ENCODE measurements at places on chromosomes 3 and 15. TPM values are rescaled to one million over a fixed set of nuclear protein-coding genes. Genes with fewer than 3 reads are reported as not detected.

GRCh38 chr15:63857461-63857856, 23.7 kb upstream of the HERC1 start:
- DNase-seq = no peak

GRCh38 chr3:42846685-42847522, 28.8 kb downstream of the CYP8B1 start:
- no peak for DNase-seq

GRCh38 chr3:172031996-172032395, 7.4 kb upstream of the FNDC3B start:
- DNase-seq = no peak

DNA sequence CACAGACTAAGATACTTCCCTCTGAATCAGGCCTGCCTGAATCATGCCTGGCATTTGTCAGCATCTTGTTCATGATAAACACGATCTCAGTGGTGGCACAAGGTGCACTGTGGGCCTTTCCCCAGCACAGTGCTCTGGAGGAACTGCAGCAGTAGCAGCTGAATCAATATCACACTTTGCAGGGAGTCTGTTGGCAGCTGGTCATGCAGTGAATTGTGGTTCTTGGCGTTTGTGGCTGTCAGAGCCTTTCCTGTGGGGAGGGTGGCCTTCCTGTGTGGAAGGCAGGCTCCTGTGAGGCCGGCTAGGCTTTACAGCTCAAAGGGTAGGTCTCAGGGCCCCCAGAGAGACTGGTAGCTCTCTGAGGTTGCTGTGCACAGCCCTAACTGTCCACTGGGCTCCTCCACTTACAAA, 54.4 kb upstream of the TLE3 start:
- peak; percentile 58 for DNase-seq

- DNase-seq = no peak
Observed at GRCh38 chr3:117253636-117254035, 544.1 kb downstream of the TUSC7 start.

DNA sequence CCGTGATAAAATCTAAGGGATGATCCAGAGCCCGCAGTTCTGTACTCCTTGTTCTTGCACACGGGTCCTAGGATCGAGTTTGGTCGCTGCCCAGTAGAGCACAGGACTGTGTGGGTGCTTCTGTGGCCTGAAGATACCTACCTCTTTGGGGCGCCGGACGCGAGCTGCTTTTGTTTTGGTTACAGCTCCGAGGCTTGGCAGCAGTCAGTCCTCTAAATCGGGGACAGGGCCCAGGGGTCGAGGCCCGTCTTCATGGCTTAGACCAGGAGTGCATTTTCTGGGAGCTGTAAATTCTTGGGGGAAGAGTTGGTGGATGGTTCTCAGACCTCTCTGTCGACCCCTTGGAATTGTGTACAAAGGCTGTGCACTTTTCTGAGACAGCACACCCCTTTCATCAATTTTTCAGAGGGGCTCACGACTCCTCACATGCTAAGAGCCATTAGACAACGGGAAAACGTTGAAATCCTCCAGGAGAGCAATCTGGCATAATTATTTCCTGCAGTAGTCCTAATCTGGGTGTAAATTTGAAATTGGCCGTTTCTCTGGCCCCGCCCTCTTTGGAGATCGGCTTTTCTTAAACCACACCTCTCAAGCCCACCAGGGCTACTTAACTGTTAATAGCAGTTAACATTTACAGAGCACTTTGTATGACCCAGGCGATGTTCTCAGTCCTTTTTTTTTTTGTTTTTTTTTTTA, 928 bp downstream of the CEP97 start:
- peak; percentile 35 for DNase-seq

- DNase-seq = no peak
Observed at GRCh38 chr3:101009386-101009785, 16.2 kb upstream of the ABI3BP start.

DNA sequence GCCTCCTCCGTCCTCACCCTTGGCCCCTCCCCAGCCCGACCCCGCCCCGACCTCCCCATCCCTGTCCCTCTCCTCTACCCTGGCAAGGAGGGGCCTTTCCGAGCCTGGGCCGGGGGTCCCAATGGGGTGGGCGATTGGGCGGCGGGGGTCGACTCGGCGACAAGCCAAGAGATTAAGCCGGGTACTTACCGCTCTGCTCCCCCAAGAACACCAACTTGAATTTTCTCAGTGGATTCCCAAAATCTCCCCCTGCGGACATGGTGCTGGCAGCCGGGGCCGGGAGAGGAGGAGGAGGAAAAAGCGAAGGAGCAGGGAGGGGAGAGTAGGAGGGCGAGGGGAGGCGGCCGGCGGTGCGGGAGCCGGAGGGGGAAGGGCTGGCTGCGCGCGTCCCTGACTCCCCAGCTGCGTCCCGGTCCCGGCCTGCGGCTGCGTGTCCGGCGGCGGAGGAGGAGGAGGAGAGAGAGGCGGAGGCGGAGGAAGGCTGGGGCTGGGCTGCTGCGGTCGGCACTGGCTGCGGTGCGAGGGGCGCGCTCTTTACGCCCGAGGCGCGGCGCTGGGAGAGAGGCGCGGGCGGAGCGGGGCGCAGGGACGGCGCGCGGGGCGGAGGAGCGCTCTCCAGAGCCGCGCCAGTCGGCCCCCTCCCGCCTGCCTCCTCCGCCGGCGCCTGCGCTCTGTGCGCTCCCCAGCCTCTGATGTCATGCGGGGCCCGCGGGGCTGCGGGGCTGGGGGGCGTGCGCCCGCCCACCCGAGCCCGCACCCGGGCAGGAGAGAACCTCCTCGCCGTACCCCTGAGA, at the start of gene RAB6B:
Gene RAB6B, minus strand, starts transcription at position 675 of the 794 bp plus-strand sequence. Its CDS starts 416 bp downstream, at position 259.
- DNase-seq = peak; percentile 54

DNA sequence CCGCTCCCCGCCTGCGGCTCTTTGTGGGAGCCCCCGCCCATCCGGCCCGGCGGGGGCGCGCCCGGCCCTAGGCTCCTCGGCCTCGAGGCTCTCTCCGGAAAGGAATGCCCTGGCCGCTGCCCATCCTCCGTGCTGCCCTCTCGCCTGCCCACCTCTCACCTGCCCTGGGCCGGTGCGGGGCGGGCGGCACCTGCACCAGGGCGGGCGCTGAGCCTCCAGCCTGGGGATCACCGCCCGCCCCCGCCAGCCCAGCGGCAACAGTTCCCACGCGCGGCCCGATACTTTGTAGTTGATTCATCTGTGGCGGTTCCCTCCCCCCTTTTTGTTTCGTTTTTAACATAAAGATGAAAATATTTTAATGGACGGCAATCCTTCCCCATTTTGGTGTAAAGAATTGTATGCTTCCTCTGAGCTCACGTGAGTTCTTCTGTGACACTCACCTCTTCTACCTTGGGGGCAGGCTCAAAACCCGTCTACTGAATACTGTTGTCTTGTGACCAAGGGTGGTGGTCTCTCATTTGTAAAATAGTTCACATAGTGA, 1.9 kb downstream of the KLF13 start:
- no peak for DNase-seq

GRCh38 chr3:13040361-13041074, 32.7 kb downstream of the IQSEC1 start:
- DNase-seq = no peak

Gene TMA7
- total RNA-seq = 238 TPM

Gene CACNA2D2
- total RNA-seq = 4.6 TPM

Gene TMEM207
- total RNA-seq = not detected

Gene NFKBIZ
- total RNA-seq = 34.9 TPM

Gene TRPM1
- total RNA-seq = 0.24 TPM

Gene PRICKLE2
- 21.9 TPM for total RNA-seq
